ENCODE measurements at places on chromosomes 3 and 15.

DNA sequence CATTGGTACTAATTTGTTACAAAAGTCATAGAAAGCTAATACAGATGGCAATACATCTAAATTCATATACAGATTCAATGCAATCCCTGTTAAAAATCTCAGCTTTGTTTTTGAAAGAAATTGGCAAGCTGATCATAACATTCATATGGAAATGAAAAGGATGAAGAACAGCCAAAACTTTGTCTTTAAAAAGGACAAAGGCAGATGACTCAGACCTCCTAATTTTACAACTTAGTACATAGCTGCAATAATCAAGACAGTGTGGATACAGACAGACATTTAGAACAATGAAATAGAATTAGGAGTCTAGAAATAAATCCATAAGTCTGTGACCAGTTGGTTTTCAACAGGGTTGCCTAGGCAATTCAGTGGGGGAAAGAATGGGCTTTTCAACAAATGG is 63.3 kb downstream of the AQP9 start:
- no peak for DNase-seq

DNA sequence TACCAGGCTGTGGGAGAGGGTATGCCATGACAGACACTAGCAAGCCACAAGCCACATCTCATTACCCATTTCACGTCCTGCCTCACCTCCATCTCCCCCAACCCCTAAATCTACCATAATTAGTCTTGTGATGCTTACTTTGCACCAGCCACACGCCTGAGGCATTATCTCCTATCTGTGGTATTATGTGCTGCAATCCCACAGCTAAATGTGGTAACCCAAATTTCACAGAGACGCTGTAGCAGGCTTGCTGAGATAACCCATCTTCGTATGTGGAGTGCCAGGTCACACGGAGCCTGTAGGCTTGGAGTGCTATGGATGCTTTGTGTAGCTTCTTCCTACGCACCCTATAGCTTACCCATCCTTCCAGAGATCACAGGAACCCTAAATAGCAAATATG is 256.7 kb upstream of the KCNH8 start:
- no peak for DNase-seq

- DNase-seq: no peak
These were observed 163.6 kb downstream of the CTNNB1 start for GRCh38 chr3:41362638-41363559.

DNA sequence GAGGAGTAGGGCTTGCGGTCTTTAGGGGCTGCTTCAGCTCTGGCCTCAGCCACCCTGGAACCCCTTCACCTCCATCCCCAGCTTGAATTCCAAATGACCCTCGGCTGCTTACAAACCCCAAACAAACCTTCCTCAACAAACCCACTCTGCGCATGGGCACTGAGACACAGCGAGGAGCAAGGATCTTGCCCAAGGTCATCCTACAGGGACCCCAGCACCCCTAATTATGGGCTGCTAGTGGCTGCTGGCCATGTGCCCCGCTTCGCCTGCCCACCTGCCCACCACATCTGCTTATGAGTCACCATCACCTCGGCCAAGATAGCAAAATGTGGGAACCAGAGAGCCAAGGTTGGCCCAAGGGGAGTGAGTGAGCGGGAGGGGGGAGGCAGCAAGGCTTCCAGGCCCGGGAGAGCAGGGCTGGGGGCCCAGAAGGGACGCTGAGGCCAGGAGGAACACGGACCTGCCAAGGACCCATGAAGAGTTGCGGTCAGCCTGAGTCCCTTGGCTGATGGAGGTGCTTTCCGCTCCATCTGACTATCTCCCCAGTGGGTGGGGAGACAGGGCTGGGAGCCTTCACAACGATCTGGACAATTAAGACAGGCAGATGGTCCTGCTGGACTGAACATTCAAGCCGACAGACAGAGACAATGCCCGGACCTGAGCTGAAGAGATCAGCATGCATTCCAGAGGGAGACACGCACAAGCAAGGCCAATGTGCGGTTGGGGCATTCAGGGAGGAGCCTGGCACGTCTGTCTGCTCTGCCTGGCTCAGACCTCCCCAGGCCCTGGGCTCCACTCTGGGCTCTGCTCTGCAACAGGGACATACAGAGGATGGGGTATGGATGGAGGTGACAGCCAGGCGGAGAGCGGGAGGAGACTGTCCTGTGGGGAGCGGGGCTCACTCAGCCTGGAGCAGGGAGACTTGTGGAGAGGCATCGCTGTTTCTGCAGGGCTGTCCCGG is 10.8 kb upstream of the GRIP2 start:
- no peak for DNase-seq

DNA sequence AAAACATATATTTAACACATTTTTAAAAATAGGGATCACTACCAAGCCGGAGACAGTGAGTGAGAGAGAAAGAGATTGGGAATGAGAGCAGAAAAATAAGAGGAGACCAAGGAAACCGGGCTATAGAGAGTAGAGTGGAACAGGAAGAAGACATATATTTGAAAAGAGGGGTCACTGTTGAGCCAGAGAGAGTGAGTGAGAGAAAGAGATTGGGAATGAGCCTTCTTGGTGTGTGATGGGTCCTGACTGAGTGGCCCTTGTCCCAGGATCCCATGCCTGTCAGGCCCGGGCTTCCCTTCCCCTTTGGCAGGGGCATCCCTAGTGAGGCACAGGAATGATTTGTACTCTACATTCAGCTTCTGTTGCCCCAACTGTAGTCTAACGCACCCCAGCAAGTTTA is 646.6 kb downstream of the NTRK3 start:
- DNase-seq: no peak

GRCh38 chr15:40458495-40459371 is 12.1 kb upstream of the CHST14 start:
- no peak for DNase-seq

DNA sequence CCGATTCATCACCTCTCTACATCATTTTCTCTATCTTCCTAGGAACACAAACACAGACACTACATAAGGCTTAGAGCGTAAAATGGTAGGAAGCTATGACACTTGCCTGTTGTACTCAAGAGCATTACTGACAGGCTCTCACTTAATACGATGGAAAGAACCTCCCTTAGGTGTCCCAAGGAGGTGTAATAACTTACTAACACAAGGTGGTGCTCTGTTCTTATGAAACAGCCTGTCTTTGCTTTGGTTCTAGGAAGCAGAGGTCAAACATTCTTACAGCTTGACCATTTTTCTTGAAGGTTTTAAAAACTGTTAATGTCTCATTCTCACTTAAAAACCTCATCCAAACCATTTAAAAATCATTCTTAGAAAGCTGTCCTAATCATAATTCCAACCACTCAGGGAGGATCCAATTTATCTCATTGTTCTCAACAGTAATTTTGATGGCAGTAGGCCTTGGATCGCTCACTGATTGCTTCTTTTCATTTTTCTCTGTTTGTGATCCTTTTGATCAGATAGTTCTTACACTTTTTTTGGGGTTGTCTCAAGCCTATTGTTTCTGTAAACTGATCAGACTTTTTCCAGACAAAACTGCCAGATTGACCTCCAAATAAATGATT is 317.8 kb upstream of the AGTR1 start:
- DNase-seq: no peak

DNA sequence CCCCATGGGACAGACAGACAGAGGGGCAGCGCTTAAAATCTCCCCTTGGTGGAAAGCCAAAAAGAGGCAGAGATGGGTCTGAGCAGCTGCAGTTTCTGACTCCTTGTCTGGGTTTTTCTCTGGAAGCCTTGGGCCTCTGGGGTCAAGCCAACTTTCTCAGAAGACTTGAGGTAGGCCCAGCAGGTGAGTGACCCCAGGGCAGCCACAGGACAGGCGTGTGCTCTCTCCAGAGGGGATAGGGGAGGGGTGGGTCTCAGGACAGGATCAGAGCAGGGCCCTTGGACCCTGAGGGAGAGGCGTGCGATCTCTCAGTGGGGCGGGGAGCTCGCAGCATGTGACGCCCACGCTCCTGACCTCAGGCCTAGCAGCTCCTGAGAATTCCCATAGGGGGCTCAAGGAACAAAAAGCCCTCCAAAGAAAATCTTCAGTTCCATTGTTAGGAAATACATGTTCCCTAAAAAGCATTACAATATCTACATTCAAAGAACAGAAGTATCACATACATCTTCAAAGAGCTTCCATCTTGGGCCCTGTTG is 34.6 kb upstream of the DUSP7 start:
- DNase-seq: no peak

DNA sequence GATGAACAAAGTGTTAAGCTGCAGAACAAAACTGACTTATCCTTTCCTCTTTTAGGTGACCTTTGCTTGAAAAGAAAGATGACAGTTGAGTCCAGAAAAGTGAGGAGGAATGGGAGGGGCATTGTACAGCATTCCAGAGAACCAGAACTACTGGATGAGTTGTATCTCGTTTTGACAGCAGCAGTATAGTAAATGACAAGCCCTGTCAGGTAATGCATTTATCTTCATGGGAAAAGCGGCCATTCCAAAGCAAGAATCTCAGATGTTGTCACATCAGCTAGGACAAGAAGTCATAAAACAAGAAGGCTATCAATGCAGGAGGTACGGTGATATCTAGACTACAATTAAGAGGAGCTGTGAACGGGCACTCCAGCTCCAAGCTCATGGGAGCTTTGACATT is 421.5 kb downstream of the MAGI1 start:
- no peak for DNase-seq

GRCh38 chr3:86790884-86791549 is 199.9 kb downstream of the VGLL3 start:
- DNase-seq: no peak

- no peak for DNase-seq
These were observed 39.7 kb downstream of the ARHGEF3 start for GRCh38 chr3:56761887-56762651.

- DNase-seq: no peak
These were observed 298.6 kb upstream of the ZNF717 start for GRCh38 chr3:76083992-76084391.

GRCh38 chr3:34777386-34777785 is 861.9 kb upstream of the ARPP21 start:
- no peak for DNase-seq

- no peak for DNase-seq
These were observed 20.7 kb downstream of the CEP19 start for GRCh38 chr3:196691386-196691785.

DNA sequence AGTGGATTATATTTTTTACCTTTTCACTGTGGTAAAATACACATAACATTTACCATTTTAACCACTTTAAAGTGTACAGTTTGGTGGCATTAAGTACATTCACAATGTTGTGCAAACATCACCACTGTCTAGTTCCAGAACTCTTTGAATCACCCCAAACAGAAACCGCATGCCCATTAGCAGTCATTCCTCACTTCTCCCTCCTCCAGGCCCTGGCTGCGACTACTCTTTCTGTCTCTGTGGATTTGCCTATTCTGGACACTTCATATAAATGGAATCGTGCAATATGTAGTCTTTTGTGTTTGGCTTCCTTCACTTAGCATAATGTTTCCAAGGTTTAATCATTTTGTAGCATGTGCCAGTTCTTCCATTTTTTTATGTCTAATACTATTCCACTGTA is 409.8 kb downstream of the NTRK3 start:
- DNase-seq: no peak

GRCh38 chr15:90686435-90687218 is 30.5 kb upstream of the BLM start:
- no peak for DNase-seq

- DNase-seq: no peak
These were observed 35.9 kb upstream of the CMSS1 start for GRCh38 chr3:99781761-99782160.

- DNase-seq: no peak
These were observed 732.8 kb upstream of the CFAP20DC start for GRCh38 chr3:59782664-59783063.

DNA sequence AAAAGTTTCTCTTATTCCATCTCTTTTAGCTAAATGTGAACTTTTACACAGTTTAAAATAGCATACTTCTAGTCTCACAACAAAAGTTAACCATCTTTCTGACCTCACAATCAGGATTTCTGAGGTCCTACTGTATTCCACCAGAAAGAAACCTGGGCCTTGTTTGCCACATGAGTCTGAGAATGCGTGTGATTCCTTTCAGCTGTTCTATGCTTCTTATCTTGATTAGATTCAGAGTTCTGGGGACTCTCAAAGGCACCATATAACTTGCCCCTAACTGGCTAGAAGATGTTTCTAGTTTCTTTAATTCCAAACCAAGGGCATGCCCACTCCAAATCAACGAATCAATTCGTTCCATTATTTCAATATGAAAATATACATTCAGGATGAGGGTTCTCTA is 131.1 kb downstream of the ATP8B4 start:
- no peak for DNase-seq

GRCh38 chr15:60616147-60616546 is 137.2 kb upstream of the ICE2 start:
- DNase-seq: no peak

DNA sequence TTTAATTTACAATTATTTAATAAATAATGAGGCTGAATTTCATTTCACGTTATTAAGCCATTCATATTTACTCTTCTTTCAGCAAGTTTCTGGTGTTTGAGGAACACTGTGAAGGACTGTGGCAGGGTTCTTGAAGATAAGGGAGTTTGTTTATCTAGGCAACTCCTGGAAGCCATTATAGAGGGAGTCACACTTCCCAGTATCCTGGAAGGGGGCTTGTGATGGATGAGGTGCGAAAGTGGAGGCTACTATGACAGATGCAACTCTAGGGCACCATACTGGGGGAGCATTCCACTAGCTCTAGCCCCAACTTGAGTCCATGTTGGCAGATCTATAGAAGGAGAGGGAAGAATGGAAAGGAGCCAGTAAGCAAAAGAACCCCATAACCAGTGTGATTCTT is 14.4 kb downstream of the CNOT10 start:
- no peak for DNase-seq

GRCh38 chr3:142210144-142210543 is 15.2 kb downstream of the GK5 start:
- no peak for DNase-seq

- DNase-seq: no peak
These were observed 214.6 kb downstream of the KCNAB1 start for GRCh38 chr3:156334841-156335545.

DNA sequence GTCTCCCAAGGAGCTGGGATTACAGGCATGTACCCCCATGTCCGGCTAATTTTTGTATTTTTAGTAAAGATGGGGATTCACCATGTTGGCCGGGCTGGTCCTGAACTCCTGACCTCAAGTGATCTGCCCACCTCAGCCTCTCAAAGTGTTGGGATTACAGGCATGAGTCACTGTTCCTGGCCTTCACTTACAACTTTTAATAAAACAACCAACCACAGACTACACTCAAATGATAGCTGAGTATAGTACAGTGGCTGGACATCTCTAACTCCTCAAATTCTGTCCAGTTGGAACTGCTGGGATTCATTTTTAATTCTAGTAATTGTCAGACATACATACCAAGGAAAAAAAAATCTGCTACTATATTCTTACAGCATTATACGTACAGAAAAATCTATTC is 71.0 kb downstream of the PBRM1 start:
- no peak for DNase-seq

GRCh38 chr3:41199866-41200668 is 762 bp downstream of the CTNNB1 start:
- DNase-seq: peak; percentile 45

GRCh38 chr3:186825294-186825821 is 17.2 kb upstream of the ADIPOQ start:
- DNase-seq: peak; percentile 56

DNA sequence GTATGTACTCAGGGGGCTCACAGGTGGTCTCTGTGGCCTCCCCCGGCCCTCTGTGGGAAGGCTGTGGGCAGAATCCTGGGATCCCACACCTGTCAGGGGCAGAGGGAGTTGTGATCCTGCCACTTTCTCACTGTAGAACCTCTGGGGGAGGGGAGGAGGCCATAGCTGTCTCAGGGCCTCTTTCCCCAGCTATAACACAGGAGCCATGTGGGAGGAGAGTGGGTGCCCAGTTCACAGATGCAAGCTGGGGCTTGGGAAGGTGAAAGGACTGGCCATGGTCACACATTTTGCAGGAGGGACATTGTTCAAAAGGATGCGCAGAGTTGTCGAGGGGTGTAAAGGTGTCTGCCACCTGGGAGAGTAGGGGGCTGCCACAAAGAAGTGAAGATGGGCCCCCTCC is 11.7 kb downstream of the MAPKAPK3 start:
- DNase-seq: no peak
